Testis (tissue), 5 donors: ENCODE measurements at places on chromosomes 7 and 10. TPM values are rescaled to one million over a fixed set of nuclear protein-coding genes. Genes with fewer than 3 reads are reported as not detected.

DNA sequence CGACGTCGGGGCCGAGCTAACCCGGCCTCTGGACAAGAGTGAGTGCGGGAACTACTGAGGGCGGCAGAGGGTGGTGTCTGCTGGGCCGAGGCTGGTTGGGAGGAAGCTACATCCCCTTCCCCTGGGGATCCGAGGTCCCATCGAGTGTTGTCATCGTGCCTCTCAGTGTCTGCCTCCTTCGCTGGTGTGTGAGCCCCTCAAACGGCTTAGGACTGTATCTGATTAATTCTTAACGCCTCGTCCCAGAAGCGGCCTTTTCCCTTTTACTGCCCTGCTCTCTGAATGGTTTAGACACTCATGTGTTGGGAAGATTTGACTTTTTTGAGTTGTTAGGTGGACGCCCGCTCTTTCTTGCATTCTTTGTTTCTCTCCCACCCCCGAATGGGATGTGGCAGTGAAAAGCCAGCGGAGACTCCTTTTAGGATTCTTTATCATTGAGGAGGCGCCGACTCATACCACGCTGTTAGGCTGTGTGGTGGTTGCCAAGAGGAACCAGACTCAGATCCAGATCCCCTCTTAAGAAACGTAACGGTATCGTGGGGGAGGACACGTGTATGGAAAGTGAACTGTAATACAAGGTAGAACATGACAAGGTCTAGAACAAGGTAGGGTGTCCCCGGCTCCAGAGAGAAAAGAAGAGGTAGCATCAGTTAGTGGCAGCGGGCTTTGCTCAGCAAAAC is 631 bp downstream of the SUPV3L1 start:
- DNase-seq, result peak; percentile 21

DNA sequence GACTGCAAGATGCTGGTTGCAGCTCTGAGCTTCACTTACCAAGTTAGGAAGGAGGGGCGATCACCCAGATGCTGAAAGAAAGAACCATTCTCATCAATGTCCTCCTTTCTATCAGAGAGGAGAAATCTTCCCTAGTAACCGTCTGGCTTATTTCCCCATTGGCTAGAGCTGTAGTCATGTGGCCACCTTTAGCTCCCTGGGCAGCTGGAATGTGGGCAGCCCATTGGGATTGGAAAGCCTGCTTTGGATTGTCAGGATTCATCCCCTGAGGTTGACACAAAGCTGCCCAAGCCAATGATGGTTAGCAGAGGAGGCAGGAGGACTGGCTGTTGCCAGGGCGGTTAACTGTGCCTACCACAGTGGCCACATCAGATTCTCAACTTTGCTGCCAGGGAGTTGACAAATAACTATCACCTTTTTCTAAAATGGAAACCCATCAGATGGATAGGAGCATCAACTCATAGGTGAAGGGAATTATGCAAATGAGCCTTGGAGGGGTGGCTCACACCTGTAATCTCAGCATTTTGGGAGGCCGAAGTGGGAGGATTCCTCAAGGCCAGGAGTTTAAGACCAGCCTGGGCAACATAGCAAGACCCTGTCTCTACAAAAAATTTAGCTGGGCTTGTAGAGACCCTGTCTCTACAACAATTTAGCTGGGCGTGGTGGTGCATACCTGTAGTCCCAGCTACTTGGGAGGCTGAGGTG is 206.4 kb upstream of the GALNT17 start:
- no peak for DNase-seq

GRCh38 chr10:131431533-131431932 is 120.0 kb upstream of the TCERG1L start:
- no peak for DNase-seq

DNA sequence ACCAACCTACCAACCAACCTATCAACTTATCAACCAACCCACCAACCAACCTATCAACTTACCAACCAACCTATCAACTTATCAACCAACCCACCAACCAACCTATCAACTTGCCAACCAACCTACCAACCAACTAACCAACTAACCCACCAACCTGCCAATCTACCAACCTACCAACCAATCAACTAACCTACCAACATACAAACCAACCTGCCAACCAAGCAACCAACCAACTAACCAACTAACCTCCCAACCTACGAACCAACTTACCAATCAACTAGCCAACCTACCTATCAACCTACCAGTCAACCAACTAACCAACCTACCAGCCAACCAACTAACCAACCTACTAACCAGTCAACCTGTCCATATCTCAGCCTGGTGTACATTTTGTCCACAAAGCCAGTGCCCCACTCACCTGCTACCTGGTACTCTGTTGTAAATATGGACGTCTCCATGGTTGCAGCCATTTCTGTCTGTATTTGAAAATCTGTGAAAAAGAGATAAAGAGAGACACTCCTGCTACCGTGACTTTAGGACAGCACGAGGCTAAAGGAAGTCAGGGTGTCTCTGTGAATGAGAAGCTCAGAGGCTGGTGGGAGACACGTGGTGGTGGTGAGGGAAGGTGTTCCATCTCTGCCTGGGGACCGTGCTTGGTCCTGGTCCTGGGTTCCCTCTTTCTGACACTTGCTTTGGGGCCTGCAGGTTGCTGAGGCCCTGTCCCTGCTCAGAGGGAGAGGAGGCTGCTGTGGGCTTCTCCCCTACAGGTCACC is 41.9 kb upstream of the IL15RA start:
- no peak for DNase-seq

- peak; percentile 75 for DNase-seq
Measured at GRCh38 chr10:5283305-5284158, 81.2 kb upstream of the UCN3 start.

DNA sequence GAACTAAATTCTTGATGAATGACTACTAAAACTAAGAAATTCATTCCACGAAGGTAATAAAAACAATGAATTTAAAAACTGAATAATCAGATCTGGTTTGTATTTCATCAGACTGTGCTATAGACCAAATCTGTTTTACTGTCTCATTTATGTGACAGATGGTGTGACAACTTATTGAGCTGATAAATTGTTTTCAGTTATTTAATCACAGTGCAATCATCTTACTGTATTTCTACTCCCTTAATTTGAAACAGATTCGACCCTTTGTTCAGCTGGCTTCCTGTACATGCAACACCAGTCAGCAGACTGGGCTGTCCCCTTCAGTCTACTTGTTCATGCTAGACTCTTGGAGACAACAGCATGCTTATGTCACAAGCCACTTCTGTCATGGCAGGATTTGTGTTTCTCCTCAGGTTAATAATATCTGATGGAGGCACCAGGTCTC is 150.9 kb downstream of the MBL2 start:
- no peak for DNase-seq

The BTBD16 gene
- 21.3 TPM for polyA plus RNA-seq
